ENCODE measurements at places on chromosomes 1 and 21. TPM values are rescaled to one million over a fixed set of nuclear protein-coding genes. Genes with fewer than 3 reads are reported as not detected.

The NPR1 gene
- 4.7 TPM for total RNA-seq

The SLAMF9 gene
- not detected for total RNA-seq

The S100B gene
- total RNA-seq, result 1.1 TPM

The NOTCH2 gene
- total RNA-seq, result 55.3 TPM

The FMO5 gene
- 75.5 TPM for total RNA-seq

The KRTAP20-4 gene
- total RNA-seq, result not detected

The FAM78B gene
- 0.14 TPM for total RNA-seq

The MAP10 gene
- total RNA-seq, result 2.7 TPM

The ST6GALNAC5 gene
- total RNA-seq, result 0.17 TPM

The DNASE2B gene
- not detected for total RNA-seq

The CCSAP gene
- 4.6 TPM for total RNA-seq

The NEGR1 gene
- total RNA-seq, result 0.08 TPM

- no peak for DNase-seq
Measured at GRCh38 chr1:5718831-5719632, 273.2 kb downstream of the NPHP4 start.

- no peak for DNase-seq
Measured at GRCh38 chr1:206653715-206654459, 18.6 kb downstream of the DYRK3 start.

- DNase-seq, result peak; percentile 56
Measured at GRCh38 chr1:26161415-26162219, 2.7 kb downstream of the FAM110D start.

DNA sequence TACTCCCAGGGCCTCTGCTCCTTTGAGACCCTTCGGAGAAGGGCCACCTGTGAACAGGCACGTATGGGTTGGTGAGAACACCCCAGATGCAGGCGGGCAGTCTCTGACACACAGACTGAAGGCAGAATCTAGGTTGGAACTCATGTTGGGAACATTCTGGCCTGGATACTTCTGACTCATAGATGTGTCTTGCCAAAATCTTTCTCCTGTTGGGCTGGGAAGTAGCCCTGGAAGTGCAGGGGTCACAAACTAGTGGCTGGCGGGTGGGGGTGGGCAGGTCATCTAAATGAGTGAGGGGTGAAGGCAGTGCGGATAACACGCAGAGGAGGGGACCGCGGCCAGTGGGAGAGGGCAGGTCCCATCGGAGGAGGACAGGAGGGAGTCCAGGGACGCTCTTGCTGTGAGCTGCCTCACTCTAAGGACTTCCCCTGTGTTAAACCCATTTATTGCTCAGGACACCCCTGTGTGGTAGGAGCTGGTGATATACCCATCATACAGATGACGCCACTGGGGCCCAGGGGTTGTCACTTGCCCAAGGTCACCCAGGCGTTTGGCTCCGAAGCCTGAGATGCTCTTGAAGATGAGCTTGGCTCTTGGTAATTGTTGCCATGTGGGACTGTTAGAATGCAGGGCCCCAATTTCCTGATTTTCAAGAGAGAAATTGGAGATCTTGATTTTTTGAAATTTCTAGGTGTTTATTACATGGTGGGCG lies 181.0 kb downstream of the PTPRU start:
- DNase-seq, result peak; percentile 10

DNA sequence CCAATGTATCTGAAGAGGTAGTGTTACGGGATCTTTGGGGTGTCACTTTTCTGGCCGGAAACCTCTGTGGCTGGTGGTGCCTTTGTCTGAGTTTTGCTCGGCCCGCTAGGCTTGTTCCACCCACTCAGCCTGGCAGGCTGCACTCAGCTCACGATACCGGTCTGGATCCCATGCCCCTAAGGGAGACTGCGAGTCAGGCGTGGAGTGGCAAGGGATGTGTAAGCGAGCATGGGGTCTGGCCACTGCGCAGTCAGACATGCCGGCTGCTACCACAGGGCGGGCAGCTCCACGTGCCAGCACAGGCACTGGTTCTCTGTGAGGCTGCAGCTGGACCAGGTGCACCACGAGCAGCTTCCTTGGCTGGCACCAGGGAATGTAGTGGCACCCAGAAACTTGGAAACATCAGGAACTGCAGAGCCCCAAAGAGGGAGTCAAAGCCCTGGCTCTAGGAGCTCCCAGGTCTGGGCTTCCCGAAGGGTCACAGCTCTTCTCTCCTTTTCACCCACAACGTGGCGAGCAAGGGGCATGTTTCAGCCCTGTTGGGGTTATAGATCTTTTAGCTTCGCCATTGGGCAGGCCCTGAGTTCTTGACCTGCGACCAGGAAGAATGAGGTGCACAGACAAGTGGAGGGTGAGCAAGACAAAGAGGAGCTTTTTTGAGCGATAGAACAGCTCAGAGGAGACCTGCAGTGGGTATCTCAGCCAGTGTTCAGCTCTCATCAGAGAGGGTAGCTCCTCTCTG lies 23.8 kb upstream of the LRRC8C start:
- DNase-seq, result no peak

DNA sequence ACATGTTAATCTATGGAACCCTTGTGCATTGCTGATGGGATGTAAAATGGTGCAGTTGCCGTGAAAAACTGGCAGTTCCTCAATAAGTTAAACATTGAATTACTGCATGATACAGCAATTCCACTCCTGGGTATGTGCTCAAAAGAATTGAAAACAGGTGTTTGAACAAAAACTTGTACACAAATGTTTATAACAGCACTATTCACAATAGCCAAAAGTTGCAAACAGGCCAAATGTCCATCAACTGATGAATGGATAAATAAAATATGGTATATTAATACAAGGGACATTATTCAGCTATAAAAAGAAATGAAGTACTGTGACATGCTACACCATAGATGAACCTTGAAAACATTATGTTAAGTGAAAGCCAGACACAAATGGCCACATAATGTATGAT lies 17.7 kb upstream of the SRSF10 start:
- no peak for DNase-seq

DNA sequence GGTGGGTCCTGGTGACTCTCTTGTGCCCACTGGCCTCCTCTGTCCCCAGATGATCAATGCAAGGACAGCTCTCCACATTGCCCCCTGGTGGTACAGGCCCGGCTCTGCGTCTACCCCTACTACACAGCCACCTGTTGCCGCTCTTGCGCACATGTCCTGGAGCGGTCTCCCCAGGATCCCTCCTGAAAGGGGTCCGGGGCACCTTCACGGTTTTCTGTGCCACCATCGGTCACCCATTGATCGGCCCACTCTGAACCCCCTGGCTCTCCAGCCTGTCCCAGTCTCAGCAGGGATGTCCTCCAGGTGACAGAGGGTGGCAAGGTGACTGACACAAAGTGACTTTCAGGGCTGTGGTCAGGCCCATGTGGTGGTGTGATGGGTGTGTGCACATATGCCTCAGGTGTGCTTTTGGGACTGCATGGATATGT lies 10.8 kb downstream of the ADAMTSL4 start:
- DNase-seq, result peak; percentile 85

- DNase-seq, result no peak
Measured at GRCh38 chr1:197967066-197967465, 49.9 kb downstream of the LHX9 start.

DNA sequence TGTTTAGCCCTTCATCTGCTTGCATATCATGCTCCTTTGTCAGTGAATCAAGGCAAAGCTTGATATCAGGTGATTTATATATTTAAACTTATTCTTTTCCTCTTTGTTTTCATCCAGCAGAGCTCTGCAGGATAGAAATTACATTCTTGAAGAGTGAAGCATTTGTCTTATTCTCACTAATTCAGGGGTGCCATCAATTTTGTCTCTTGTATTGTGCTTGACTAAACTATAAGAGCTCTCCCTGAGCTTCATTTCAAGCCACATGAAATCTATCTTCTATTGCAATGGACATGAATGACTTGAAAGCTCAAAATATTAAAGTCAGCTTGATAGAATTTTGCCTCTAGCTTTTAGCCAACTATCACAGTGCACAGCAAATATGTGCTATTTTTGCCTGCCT lies 236.7 kb upstream of the KCTD3 start:
- DNase-seq, result no peak

GRCh38 chr1:67811781-67812180 lies 21.5 kb downstream of the GNG12 start:
- no peak for DNase-seq

GRCh38 chr1:31373056-31373896 lies at the start of gene FABP3:
Gene FABP3, minus strand, starts transcription at chr1:31373076. Its CDS starts 62 bp downstream, at chr1:31373014.
- peak; percentile 72 for DNase-seq

- no peak for DNase-seq
Measured at GRCh38 chr1:200899954-200900867, 5.5 kb downstream of the INAVA start.

GRCh38 chr21:16709866-16710550 lies 802.8 kb upstream of the CXADR start:
- no peak for DNase-seq

GRCh38 chr1:180235502-180236239 lies 5.6 kb downstream of the LHX4 start:
- no peak for DNase-seq

DNA sequence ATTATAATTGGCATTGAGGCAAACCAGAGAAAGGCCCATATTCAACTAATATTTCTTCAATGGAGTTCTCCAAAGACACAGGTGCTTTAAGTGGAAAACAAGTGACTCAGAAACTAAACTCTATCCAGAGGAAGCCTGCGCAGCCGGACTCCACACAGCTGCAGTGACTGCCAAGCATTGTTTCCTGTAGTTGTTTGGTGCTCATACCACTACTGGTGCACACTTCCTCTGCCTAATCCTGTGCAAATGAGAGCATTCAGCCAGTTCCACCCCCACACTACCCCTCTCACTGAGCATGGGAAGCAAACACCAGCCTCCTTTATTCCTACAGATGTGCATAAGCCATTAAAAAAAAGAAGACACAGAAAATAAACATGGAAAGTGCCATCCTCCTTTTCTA lies 102.9 kb downstream of the VAV3 start:
- DNase-seq, result no peak

DNA sequence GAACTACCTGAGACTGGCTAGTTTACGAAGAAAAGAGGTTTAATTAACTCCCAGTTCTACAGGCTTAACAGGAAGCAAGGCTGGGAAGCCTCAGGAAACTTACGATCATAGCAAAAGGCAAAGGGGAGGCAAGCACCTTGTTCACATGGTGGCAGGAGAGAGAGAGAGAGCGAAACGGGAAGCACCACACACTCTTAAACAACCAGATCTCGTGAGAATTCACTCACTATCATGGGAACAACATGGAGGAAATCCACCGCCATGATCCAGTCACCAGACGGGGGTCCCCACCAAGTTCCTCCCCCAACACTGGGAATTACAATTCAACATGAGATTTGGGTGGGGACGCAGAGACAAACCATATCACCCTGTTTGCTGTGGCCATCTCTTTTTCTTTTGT lies 11.8 kb downstream of the MT1HL1 start:
- DNase-seq, result no peak

DNA sequence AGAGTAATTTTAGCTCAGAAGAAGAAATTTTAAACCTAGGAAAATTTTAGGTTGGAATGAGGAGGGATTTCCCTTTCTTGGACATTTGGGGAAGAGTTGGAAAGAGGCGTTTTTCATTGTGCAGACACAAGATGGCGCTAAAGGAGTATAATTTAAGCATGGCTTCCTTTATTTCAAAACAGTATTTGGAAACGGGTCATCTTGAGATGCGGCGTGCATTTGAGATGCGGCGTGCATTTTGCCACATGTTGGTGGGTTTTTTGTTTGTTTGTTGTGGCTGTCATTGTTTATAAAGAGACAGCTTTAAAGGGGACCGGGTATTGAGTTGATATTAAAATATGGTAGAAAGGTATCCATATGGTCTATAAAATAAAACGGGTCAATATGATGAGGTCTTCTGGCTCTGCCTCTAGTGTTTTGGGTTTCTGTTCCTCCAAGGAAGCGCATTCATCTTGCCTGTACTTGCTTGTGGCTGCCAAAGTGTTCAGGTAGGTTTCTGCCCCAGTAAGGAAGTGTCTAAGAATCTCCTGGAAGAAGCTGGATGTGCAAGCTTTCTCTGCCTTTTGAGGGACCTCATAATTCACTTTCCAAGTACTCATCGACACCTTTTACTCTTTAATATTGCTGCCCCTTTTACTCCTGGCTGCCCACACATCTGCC lies 210.3 kb downstream of the SLC35F3 start:
- DNase-seq, result no peak

- DNase-seq, result no peak
Measured at GRCh38 chr1:95034506-95034905, 38.2 kb downstream of the ALG14 start.

GRCh38 chr1:145545055-145545454 lies 62.7 kb upstream of the GPR89A start:
- DNase-seq, result no peak

DNA sequence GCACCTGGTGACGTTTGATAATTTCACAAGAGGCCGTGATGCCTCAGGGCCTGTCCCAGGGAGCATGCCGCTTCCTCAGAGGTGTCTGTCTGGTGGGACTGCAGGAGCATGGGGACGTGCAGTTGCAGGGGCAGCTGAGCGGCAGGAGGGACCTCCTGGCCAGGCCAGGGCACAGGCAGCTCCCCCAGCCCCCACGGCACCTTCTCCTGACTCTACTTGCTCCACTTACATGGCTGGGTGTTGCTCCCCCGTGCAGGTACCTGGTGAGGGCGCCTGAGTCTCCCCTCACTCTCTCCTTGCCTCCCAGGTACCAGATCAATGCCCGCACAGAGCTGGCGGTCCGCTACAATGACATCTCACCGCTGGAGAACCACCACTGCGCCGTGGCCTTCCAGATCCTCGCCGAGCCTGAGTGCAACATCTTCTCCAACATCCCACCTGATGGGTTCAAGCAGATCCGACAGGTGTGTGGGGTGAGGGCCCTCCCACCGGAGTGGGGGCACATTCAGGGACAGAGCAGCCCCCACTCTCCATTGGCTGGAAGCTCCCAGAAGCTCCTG lies 108.4 kb downstream of the PDE9A start:
- no peak for DNase-seq

DNA sequence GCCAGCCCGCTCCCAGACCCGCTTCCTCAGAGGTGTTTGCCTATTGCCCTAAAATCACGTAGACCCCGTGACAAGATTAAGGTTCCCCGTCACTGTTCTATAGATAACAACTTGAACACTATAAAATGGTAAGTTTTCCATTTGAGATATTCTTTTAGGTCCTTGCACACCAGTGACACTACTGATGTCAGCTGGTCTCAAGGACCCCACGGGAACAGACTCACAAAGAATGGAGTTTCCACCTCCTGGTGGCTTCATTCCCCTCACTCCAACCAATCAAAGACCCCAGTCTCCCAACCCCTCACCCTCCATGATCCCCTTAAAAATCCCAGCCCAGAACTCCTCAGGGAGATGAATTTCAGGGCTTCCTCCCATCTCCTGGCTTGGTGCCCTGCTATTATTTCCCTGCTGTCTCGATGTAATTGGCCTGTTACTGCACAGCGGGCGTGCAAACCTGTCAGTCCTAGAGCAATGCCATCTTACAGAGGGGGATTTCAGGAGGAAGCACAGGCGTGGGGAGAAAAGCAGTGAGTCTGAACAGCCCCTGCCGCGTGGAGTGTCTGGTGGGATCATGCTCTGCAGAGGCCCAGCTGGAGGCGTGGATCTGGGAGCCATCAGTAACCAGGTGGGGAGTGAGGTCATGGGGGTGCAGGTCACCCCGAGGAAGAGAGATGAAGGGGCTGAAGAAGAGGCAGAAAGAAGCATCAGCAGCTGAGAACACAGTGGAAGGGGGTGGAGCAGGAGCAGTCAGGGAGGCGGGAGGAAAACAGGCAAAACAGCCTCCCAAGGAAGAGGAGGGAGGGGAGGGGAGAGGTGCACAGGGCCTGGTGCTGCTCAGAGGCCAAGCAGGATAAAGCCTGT lies 35.1 kb upstream of the LBR start:
- no peak for DNase-seq

GRCh38 chr1:2194319-2194897 lies at the start of gene FAAP20:
Gene FAAP20, minus strand, starts transcription at chr1:2194772. Its CDS starts 23 bp downstream, at chr1:2194749.
- DNase-seq, result peak; percentile 95

- no peak for DNase-seq
Measured at GRCh38 chr1:116962987-116963639, 38.4 kb upstream of the CD101 start.
